ENCODE measurements at places on chromosomes 11 and 22. TPM values are rescaled to one million over a fixed set of nuclear protein-coding genes. Genes with fewer than 3 reads are reported as not detected.

DNA sequence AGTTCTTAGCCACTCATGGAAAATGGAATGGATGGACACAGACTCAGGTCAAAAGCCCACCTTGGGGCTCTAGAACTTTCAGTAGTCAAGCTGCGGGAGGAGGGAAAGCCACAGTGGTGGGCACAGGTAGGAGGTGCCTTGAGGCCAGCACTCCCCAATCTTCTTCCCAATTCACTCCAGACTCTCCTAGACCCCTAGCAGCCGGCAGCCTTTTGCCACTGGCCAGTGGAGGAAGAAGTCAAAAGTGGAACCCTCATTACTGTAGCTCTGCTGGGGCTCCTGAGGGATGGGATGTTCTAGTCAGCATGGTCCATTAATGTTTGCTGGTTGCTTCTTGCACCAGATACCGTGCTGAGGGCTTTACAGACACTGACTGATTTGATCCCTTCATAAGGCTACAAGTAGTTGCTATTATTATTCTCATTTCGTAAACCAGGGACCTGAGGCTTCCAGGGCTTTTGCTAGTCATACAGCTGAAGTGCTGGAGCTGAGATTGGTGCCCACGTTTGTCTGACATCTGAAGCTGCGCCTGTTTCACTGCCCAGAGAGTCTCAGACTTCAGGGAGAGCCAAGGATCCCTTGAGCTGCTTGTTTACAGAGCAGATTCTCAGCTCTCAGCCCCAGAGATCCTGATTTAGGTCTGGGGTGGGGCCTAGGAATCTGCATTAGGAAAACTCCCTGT lies 1.1 kb downstream of the UCP3 start:
- DNase-seq = no peak

DNA sequence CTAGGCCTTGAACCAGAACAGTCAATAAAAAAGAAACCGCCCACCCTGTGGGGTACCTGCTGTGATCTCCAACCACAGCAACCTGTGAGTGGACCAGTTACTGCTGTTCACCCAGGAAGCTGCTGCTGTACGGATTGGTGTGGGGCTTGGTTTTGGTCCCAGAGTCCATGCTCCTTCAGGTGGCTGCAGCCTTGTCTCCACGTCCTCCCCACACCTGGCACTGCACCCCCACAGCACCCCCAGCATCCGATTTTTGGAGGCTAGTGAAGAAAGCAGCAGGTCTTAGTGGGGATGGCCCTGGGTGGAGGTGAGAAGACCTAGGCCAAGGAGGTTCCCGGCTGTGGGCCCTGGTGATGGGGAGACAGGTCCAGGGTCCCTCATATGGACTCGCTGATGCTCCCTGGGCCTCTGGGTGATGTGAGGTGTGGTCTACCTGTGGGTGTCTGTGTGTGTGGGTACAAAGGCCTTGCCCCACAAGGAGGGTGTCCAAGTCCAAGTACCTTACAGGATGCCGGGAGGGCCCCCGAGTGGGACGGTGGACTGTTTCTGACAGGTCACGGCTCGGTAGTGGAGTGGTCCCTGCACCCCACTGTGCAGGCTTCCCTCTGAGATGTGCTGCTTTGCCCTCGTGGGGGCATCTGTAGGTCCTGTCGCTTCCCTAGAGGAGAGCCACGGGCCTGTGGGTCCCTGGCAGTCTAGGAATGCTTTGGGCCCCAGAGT lies 283.4 kb downstream of the TBC1D22A start:
- DNase-seq = no peak

PLAAT5 gene
- 0.32 TPM for total RNA-seq

CDKN1C gene
- 11.5 TPM for total RNA-seq

HIRA gene
- total RNA-seq = 15.0 TPM

DNA sequence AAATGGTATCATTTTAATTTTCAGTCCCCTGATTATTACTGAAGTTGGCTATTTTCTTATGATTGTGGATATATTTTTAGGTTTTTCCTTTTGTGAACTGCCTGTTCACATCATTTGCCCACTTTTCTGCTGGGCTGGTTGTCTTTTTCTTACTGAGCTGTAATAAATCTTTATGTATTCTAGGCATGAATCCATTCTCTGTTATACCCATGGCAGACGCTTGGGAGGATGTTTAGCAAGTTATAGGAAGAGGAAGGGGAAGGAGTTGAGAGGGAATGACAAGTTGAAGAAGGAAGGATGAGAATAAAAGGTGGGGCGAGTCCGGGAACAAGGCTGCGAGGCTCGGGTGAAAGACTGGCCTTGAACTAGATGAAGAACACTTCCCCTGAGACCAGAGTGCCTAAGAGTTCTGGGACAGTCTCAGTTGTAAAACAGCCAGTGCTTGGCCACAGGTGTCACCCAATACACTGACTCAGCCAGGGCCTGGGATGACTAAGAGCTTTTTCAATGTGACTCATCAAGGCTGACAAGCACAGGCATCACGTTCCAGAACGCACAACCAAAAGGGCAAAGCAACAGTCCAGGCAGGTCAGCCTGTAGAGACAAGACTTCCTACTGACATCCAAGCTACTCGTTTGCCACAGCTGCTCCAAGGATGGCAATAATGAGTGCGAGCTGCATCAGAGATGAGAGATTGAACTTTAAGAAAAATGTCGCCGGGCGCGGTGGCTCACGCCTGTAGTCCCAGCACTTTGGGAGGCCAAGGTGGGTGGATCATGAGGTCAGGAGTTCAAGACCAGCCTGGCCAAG lies 35.2 kb downstream of the LRFN4 start:
- no peak for DNase-seq

LRRC4C gene
- total RNA-seq = 0.43 TPM

- DNase-seq = no peak
Observed at GRCh38 chr22:23862103-23862502, 4.4 kb downstream of the SLC2A11 start.

TMEM86A gene
- 2.6 TPM for total RNA-seq

DNA sequence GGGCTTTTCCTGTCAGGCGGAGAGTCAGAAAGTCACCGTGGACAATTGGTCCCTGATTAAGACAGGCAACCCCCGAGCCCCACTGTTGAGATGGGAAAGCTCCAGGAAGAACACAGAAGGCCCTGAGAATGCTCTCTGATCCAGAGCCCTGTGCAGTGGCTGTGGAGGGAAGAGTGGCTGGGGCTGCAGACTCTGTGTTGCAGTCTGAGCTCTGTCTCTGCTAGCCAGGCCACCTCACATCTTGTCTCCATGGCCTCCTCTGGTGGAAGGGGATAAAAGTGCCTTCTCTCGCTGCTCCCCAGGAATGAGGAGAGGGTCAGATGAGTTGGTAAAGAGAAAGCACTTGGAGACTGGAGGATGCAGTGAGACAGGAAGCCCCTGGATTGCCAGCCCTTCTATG lies 141.2 kb downstream of the CEP164 start:
- no peak for DNase-seq

DNA sequence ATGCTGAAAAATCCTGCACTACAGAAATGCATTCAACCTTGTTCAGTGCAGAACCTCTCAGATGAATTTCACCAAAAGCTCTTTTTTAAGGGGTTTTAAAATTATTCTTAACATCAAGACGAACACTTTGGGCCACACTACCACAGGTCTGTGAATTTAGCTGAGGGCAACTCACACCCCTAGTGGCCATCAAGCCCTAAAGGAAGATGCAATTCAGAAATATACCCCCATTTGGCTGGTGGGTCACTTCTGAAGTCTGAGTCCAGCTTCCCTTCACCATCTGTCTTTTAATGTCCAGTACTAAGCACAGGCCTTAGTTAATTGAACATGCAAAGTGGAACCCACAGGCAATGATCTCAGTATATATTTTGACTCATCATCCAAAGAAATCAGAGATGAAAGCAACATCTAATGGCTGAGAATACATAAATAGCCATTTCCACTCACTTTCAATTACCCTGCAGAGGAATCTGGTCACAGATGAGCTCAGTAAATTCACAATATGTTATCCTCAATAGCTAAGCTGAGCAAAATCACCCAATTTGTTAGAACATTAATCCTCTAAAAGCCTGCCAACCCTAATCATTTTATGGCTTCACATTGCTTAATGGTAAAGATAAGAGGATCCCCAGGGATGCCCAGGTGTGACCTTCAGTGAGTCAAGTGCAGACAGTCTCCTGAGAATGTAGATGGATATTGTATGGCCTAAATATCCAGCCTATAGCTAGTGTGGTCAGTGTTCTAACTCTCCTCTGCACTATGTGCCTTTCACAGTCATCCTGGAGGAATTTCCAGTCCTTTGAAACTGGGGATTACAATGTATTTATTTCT lies 50.3 kb downstream of the FAM76B start:
- no peak for DNase-seq

DNA sequence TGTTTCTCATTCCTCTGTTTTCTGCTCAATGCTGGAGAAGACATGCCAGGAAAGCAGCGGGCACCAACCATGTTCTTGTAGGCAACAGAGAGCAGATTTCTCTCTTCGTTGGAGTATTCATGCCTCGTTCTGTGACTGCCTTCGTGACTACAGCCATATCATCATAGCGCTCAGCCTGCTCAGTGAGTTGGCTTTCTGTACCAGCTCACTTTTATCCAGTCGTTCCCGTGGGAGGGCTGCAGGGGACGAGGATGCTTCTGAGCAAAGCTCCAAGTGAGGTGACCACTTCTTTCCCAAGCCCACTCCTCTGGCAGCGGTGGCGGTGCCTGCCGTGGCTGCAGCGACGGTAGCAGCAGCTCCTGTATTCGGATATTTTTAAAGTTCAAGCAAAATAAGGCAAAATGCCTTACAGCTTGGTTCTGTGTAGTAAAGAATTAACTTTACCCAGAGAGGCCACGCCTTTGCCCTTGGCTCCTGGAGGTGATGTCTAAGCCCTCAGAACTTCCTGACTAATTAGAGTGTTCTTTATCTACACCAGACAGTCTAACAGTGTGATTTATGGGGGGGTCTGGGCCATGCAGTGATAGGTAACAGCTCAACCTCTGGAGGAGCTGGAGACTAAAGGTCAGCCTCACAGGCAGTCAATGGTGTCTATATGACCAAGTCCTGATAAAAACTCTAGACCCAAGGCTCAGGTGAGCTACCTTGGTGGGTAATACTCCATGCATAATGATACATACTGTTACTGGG lies 35.3 kb downstream of the LDHAL6A start:
- no peak for DNase-seq

SCN3B gene
- 3.3 TPM for total RNA-seq

- no peak for DNase-seq
Observed at GRCh38 chr11:31487848-31488247, 21.6 kb downstream of the IMMP1L start.

FREY1 gene
- total RNA-seq = 0.54 TPM

DNA sequence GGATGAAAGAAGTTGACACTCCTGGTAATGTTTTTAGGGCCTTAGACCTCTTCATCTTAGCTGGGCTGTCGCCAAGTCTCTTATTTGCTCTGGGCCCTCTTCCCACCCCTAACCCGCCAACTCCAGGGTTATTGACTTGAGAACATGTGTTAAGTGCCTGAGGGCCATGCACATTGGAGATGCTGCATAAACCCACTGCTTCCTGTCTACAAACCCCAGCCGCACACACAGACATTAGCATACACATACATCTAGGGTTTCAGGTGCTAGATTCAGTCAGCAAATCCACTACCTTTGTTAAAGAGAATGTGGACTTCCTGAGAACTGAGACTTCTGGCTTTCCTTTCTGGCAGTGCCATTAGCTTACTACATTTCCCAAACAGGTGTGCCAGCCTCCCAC lies 817 bp downstream of the PANX3 start:
- DNase-seq = no peak

IFT27 gene
- 24.7 TPM for total RNA-seq

GRCh38 chr11:64924910-64925284 lies 408 bp downstream of the PPP2R5B start:
- DNase-seq = no peak

- DNase-seq = no peak
Observed at GRCh38 chr22:36036167-36036624, 7.6 kb upstream of the RBFOX2 start.

SLC17A6 gene
- total RNA-seq = not detected

GRCh38 chr11:894575-895201 lies 15.9 kb downstream of the CHID1 start:
- no peak for DNase-seq

BLID gene
- total RNA-seq = 0.57 TPM

MRGPRX3 gene
- not detected for total RNA-seq

WBP2NL gene
- total RNA-seq = 0.73 TPM

UBQLN3 gene
- total RNA-seq = not detected

GRCh38 chr11:94593030-94593429 lies 25.9 kb downstream of the PIWIL4 start:
- DNase-seq = no peak

DNA sequence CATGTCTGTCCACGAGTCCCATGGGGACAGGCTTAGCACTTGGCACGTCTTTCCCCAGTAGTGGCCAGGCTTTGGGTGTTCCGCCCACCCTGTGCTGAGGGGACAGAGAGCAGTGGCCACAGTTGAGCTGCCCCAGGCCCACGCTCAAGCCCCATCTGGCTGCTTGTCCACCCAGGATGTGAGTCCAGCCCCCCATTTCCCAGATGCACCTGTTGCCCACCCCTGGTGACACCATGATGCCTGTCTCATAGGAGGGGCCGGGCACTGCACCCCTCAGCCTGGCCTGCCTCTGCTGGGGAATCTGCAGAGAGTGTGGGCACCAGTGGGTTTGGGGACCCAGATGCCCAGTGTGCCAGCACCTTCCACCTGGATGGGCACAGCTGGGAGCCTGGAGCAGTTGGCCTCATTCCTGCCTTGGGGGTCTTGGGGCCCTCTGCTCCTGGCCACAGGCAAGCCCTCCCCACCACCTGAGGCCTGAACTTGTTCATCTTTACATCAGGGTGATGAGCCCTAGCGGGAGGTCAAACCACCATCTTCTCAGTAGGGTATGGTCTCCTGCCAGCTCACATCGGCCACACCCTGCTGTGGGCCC lies 5.7 kb downstream of the SIGIRR start:
- DNase-seq = no peak

GRCh38 chr11:116828632-116829524 lies 829 bp upstream of the APOC3 start:
- no peak for DNase-seq

OR6T1 gene
- not detected for total RNA-seq

GRCh38 chr22:27718186-27719035 lies 83.1 kb downstream of the MN1 start:
- DNase-seq = peak; percentile 87

GRCh38 chr22:30016596-30016995 lies 63.7 kb upstream of the HORMAD2 start:
- no peak for DNase-seq
